Activated CD4-positive, alpha-beta T cell treated with anti-CD3 and anti-CD28 coated beads for 36 hours (primary cell): ENCODE measurements at places on chromosomes 1 and 21.

DNA sequence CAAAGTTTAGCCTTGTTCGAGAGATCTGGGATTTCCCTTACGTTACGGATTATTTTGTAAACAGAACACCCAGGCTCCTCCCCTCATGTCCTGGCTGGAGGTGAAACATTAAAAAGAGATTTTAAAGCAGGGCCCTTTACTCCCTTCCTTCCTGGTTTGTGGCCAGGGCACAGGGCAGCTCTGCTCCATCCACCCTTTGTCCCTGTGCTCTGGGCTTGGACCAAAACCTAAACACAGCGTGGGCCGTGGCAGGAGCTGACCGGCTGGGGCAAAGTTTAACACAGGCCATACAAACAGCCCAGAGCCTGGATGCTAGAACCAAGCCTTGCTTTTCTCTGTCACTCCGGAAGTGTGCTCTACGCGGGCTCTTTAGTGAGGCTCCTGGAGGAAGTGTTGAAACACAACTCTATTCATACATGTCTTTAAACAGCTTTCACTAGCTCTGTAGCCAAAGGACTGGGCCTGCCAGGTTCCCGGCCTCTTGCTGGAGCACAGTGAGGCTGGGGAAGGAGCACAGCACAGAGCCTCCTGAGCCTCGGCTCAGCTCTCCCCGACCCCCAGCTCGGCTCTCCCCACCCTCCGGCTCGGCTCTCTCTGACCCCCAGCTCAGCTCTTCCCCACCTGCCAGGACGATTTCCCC, 84.7 kb downstream of the PDE9A start:
- peak; percentile 53 for DNase-seq

- no peak for DNase-seq
Observed at GRCh38 chr1:19771350-19771749, 28.4 kb downstream of the TMCO4 start.

DNA sequence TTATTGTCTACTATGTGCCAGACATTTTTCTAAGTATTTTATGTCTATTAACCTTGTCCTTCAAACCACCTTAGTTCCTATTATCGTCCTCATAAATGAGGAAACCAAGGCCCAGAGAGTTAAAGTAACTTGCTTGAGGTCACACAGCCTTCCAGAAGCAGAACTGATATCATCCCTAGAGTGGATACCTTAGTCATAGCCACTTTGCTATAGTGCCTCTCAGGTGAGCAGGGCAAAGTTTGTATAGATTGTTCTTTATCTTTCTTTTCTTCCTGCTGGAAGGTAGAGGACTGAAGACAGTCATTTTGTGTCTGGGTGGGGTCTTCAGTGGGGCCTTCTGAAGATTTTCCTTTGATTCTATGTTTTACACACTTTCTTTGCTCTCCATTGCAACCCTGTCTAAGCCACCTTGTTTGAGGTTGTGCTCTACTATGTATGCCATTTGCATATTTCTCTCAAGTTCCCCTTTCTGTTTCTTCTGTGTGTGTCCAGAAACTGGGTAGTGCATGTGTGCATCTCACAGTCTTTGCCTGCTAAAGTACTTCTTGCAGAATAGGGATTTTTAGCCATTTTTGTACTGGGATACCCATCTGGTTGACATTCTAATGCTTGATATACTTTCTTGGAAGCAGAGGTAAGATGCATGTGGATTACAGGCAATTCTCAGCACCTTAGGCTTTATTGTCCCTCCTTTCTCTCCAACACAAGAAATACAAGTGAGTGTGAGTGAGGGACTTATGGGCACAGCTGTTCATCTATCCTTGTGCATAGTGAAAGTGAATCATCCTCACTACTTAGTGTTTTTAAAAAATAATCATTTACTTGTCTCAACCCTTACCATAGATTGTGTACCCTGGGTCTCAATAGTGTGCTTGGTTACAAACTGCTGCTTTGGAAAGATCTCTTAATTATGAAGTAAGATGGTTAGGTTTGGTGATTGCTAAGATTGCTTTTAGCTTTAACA, 207.6 kb upstream of the HMCN1 start:
- DNase-seq = no peak

DNA sequence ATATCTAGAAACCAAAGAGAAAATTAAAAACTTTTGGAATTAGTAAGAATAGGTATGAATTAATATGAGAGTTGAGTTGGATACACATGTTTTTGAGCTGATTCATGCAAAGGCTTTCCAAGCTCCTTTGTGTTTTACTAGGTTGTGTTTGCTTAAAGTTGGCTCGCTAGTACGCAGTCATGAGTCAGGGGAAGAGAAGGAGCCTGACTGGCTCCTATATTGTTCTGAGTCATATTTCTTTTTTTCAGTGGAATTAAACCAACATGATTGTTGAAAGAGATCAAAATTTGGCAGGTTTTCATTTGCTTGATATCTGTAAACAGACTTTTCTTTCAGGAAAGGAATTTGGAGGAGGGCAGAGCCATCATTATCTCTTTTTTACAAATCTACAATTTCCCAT, 66.7 kb downstream of the MAGI3 start:
- no peak for DNase-seq

DNA sequence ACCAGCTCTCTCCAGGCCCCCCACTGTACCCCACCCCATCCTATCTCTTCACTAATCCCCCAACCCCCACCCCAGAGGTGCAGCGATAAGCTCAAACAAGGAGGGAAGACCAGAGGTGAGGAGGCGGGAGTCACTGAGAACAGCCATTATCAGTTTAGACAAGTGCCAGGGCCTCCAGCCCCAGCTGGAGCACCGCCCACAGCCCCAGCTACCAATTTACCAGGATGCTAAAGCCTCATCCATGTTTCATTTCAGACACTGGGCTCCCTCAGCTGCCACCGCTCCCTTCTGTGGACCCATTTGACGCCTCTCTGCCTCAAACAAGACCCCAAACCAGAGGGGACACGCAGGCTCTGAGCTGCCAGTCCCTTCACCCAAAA, 80.6 kb downstream of the DISP3 start:
- no peak for DNase-seq

DNA sequence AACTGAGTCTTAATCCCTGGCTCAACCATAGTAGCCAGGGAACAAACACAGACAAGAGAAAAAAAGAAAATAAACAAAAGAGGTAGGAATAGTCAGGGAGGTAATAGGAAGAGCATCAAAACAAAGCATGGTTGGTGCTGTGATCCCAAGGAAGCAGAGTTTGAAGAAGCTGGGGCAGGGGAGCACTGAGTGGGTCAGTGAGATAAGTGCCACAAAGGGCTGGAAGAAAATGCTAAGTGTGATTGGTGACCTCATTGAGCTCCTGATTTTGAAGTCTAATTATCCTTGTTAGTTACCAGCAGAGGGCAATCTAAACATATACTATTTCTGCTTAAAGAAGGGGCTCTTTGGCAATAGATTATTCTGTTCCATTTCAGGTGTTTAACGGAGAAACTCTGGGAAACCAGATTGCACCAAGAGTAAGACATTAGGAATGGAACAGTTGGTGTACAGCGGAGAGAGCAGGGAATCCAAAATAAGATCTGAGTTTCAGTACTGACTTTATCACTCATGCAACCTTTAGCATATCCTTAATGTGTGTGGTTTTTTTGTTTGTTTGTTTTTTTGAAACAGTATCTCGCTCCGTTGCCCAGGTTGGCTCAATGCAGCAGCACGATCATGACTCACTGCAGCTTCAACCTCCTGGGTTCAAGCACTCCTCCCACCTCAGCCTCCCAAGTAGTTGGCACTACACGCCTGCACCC, 30.7 kb upstream of the KIAA1614 start:
- no peak for DNase-seq

DNA sequence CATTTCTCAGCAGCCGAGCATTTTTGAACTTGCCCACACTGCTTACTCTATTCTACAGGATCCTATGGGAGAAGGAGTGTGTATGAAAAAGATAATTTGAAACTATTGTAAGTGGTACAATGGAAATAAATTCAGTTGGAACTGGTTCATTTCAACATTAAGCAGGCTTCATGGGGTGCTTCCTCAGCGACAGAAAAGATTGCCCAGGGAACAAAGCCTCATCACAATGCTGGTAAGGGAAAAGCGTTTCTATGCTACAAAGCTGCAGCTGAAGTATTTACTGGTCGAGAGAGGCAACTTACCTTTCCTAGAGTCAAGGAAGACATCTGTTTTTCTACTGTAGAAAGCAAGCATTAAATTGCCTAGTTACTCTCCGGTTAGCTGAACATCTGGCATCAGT, 568.2 kb upstream of the ZP4 start:
- no peak for DNase-seq
